HT1080 (cell line): ENCODE measurements at places on chromosomes 12 and 14. TPM values are rescaled to one million over a fixed set of nuclear protein-coding genes. Genes with fewer than 3 reads are reported as not detected.

DNA sequence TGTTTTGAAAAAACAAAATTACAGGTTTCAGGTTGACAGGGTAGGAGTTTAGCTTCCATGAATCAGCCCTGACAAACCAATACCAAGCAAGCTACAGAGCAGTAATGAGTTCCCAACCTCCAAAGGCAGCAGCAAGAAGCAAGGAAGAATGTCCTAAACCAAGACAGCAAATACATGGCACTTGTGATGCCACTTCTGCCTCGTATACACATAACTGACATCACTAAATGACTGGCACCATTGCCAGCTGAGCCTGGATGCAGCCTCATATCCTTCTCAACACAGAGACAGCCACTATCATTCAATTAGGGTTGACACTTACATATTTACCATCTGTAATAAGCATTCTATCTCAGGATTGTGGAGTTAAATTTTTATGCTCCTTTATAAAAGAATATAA lies 35.0 kb upstream of the MDM1 start:
- no peak for DNase-seq

DNA sequence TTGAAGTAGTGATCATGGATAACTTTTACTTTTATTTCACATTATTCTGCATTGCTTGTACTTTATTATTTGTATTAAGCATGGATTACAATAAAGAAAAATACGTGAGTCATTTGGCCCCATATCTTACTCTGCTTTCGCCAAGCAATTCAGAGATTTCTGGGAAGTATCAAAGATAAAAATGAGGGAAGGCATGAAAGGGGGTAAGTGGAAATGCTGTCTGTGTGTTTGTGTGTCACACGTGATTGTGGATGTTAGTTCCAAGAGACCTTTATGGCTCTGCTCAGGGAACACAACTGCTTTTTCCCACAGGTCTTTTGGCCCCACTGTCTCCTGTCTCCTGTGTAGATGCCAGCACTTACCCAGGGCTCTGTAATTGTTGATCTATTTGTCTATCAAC lies 10.5 kb downstream of the NID2 start:
- DNase-seq, result no peak

- DNase-seq, result no peak
Observed at GRCh38 chr12:132115500-132115899, 28.6 kb downstream of the DDX51 start.

DNA sequence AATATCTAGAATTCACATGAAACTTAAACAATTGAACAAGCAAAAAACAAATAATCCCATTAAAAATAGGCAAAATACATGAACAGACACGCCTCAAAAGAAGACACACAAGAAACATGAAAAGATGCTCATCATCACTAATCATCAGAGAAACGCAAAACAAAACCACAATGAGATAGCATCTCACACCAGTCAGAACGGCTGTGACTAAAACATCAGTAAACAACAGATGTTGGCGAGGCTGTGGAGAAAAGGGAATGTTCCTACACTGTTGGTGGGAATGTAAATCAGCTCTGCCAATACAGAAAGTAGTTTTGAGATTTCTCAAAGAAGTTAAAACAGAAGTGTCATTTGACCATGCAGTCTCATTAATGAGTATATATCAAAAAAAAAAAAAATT lies 121.3 kb downstream of the PTPRO start:
- DNase-seq, result no peak

DNA sequence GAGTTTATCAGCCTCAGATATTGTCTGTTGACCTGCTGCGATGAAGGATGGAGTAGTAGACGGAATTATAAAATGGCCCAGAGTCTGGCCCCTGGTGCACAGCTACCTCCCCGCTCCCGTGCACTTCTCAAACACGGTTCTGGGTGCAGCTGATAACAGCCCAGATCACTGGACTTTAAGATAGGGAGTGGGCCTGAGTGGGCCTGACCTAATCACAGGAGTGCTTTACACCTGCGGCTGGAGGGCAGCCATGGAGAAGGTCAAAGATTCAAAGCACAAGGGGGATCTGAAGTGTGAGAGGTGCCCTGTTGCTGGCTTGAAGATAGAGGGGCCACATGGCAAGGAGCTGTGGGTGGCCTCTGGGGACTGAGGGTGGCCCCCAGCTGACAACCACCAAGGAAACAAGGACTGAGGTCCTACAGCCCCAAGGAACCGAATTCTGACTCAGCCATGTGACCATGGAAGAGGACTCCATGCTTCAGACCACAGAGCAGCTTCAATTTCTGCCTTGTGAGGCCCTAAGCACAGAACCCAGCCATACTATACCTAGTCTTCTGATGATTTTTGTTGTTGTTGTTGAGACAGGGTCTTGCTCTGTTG lies 113.4 kb downstream of the ZNF664 start:
- DNase-seq, result no peak

C14orf180 gene
- not detected in 2 replicates for total RNA-seq

GRCh38 chr14:33938131-33938949 lies 12.5 kb downstream of the EGLN3 start:
- no peak for DNase-seq

DNA sequence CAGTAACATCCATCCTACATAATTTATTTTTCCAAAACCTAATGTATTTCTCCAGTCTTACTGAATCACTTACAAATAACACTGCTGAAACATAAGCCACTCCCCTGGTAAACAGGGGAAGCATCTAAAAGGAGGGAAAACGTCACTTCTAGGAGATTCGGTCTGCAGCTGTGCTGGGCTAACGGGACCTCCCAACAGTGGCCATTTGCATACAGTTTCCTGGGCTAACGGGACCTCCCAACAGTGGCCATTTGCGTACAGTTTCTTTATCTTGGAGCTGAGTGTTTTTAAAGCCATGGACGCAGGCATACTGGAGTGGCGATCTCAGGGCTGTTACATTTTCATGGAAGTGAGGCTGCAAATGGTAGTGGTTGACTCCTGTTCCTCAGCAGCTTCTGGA lies 242.9 kb downstream of the TMEM132D start:
- no peak for DNase-seq

DNA sequence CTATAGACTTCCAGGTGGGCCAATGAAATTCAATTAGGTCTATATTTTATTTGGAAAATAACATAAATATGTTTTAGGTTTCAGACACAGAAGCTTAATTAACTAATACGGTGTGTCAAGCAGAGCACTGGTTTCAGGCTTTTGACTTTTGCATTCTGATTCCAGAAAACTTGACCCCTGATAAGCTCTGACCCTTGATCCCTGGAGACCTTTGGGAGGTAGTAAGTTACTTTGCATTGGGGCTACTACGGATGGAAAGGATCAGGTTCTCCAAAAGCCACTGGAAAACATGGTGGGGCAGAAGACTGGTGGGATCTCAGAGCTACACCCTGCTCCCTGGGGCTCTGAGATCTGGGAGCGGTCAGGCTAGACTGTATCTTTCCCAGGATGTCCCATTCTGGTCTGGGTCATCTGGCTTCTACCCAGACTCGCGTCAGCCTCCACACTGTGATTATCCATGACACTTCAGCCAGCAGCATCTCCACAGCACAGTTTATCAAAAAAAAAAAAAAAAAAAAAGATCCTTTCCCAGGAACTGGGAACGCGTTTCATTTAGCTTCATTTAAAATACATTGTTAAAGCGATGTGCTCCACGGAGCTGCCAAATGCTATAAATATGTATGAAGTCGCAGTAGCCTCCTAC lies 17.8 kb upstream of the EMP1 start:
- DNase-seq, result no peak

KRT2 gene
- not detected in 2 replicates for total RNA-seq

DNA sequence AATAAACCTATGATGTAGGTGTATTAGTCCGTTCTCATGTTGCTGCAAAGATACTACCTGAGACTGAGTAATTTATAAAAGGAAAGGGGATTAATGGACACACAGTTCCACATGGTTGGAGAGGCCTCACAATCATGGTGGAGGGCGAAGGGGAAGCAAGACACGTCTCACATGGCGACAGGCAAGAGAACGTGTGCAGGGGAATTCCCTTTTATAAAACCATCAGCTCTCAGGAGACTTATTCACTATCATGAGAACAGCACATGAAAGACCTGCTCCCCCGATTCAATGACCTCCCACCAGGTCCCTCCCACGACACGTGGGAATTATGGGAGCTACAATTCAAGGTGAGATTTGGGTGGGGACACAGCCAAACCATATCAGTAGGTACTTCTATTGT lies 58.7 kb upstream of the DICER1 start:
- no peak for DNase-seq

- peak; percentile 55 for DNase-seq
Observed at GRCh38 chr12:76250256-76250655, 98.0 kb downstream of the BBS10 start.

DNA sequence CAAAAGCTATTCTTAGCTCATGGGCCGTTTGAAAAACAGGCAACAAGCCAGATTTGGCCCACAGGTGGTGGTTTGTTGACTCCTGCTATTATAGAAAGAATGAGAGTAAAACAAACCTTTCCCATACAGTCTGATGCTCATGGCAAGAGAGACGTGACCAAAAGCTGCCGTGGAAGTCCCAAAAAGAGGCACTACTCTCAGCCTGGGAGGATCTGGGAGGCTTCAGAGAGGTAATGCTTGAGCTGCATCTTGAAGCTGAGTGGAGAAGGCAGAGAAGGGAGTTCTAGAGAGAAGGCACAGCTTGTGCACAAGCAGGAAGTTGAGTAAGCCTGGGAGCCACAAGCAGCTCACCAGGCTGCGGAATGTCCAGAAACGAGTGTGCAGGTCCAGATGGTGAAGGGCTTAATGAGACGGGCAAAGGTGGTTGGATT lies 9.6 kb downstream of the PLXNC1 start:
- DNase-seq, result peak; percentile 35

DNA sequence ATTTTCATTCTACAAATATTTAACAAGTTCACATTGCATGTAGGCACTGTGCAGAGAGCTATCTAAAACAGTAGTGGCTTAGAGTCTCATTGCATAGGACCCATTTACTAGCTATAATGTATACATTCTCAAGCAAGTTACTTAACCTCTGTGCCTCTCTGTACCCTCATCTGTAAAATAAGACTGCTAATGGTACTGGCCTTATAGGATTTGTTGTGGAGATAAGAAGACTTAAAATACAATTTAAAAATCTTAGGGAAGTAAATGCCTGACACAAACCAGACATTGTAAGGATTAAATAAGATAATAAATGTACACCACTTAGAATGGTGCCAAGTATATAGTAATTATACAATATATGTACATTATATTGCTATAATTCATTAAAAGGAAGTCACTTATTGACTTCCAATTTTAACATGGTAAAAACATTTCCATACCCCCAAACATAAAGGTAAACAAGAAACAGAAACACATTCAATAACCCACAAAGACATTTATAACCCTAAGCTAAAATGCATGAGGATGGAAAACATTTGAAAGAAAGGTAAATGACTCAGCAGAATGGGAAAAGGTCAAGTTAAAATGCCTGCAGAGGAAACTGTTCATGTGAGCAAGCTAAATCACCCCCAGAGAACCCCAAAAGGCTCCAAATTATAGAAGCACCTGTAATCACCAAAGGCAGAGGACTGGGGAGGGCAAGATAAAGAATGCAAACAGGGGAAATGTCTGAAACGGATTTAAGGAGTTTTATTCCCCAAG lies 30.8 kb downstream of the RPS6KA5 start:
- no peak for DNase-seq

- no peak for DNase-seq
Observed at GRCh38 chr12:6959058-6959804, 8.1 kb downstream of the PTPN6 start.

DNA sequence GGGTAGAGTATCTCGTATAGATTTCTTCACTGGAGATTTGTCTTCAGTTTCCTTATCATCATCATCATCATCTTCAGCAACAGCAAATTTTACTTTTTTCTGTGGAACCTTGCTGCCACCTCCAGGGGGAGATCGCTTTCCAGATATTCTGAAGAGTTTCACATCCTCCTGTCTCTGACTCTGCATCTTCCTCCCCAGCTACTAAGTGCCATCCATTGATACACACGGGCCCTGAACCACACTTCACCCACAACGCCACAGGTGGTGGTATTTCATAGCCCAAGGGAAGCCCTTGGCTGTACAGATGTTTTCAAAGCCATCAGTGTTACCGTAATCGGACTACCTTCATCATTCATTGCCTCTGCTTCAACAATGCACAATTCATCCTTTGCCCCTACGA lies 82.2 kb downstream of the PPP2R5C start:
- peak; percentile 10 for DNase-seq

FOXG1 gene
- not detected in 2 replicates for total RNA-seq

DNA sequence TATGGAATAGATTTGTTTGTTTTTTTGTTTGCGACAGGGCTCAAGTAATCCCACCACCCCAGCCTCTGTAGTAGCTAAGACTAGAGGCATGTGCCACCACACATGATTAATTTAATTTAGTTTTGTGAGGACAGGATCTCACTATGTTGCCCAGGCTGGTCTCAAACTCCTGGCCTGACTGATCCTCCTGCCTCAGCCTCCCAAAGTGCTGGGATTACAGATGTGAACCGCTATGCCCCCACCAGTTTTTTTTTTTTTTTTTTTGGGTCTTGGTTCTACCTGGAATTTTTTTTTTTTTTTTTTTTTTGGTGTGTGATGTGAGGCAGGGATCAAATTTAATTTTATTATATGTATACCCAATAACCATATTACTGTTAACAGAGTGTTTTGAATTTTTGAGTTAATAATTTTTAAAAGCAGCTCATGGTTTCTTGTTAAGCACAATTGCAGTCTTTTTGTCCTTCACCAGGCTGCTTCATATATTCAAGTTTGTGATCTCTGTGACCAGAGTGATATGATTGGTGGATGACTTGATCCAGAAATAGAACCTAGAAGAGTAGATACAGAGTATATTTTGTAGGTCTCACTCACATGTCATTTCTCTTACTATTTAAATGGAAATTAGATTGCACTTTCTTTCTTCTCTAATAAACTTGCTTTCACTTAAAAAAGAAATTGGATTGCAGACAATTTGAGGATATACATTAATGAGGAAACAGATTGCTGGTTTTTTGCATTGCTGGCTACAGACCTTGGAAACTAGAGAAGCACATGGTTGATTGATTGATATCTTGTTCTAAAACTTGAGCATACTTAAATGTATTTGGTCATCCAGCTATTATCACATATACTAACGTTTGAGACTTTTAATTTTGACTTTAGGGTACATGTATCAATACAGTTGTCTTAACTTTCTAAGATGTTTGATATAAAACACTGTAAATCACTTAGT lies 13.2 kb downstream of the ADIPOR2 start:
- no peak for DNase-seq

DNA sequence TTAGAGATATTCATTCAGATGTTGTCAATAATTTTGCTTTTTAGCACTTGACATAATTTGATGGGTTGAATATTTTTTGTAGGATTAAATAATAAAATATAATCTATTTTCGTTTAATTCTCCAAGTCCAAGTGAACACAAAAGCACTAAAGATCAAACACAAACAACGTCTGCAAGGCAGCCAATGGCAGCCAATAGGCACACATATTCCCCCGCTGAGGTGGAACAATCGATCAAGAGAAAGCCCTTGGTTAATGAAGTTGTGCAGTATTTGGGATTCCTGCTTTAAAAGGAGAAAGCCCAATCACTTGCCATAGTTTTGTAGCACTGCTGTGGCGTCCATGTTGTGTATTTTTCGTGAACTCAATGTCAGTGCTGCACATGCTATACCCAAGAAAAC lies 1.5 kb downstream of the DHRS7 start:
- no peak for DNase-seq

RTN1 gene
- 13.9 and 15.9 TPM in 2 replicates for total RNA-seq

GRCh38 chr12:95192271-95192670 lies 25.0 kb downstream of the FGD6 start:
- no peak for DNase-seq

GRCh38 chr12:47082796-47083621 lies 3.2 kb upstream of the AMIGO2 start:
- DNase-seq, result peak; percentile 96

OR8S1 gene
- total RNA-seq, result not detected in 2 replicates
